ENCODE measurements at places on chromosomes 1 and 21. TPM values are rescaled to one million over a fixed set of nuclear protein-coding genes. Genes with fewer than 3 reads are reported as not detected.

Gene SLC35D1
- polyA plus RNA-seq, result 56.0 TPM

DNA sequence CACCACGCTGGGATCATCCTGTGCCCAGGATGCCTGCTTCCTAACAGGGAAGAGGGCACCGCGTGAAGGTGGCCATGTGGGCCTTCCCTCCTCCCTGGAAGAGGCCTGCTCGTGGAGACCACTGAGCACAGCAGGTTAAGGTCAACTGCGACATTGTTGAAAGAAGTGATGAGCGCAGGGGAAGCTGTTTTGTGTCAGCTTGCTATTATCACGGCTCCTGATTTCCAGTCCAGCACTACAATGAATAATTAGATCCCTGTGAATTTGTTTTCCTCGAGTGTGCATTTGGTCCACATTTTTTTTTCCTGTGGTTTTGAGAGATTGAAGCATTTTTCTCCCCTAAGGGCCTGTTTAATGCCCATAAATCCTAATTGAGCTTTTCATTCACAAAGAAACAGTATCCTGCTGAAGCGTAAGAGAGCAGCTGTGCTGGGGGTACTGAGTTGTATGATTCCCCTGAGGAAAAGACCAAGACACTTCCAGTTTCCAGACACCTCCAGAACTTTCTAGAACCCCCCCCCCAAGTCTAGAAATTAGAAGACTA is 204.9 kb downstream of the KCNJ6 start:
- DNase-seq, result no peak

- peak; percentile 73 for DNase-seq
Observed at GRCh38 chr1:18948913-18949685, 7.4 kb downstream of the IFFO2 start.

- DNase-seq, result peak; percentile 87
Observed at GRCh38 chr1:54256522-54257345, 56.8 kb downstream of the MRPL37 start.
